ENCODE measurements at places on chromosomes 5 and 9.
A peak's percentile ranks its signal among the peaks of the same experiment; 100 is the strongest.

DNA sequence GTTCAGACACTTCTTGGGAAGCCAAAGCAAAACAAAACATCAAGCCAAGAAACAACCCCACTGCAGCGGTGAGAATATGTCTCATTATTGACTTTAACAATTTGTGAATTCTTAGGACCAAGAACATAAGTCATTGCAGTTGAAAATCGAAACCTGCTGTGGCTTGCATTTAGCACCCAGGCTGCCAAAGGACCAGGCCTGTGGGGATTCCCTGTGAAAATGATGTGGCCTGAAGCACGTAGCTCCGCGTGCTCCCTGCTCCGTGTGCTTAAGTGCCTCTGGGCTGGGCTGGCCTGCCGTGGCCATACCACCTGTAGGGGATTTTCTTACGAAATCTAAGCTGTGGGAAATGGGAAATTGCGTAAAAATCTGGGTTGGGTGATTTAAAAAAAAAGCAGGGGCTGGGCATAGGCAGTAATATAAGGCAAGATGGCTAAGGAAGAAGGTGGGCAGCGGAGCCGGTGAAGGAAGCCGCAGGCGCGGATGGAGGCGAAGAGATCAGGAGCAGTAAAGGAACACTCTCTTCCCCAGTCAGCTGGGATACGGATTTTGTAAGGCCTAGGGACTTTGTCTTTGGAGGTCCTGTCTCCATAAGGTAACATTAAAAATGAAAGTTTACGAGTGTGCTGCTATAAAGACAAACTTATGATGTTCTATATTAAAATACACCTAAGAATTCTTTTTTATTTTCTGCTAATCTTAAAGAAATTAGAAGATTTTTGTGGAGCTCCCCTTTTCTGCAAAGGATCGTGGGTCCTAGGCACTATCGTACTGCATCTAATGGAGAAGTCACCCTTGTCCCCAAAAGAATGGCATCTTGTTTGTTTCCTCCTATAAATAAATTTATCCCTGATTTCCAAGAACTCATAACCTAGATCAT is 189.6 kb upstream of the SEMA6A start:
- no peak for DNase-seq

GRCh38 chr5:157860898-157861890 is 2.2 kb upstream of the CLINT1 start:
- DNase-seq: peak; percentile 46

- DNase-seq: no peak
These were observed 10.9 kb downstream of the RALGDS start for GRCh38 chr9:133109931-133110650.

DNA sequence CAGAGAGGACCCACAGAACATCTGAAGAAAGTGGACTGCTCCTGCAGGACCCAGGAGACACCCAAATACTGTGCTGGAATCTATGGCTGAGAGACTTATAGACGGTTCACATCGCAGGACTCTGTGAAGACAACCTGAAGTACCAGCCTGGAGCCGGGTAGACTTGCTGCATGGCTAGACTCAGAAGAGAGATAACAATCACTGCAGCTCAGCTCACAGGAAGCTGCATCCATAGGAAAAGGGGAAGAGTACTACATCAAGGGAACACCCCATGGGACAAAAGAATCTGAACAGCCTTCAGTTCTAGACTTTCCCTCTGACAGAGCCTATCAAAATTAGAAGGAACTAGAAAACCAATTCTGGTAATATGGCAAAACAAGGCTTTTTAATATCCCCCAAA is 26.5 kb upstream of the TRIM36 start:
- DNase-seq: no peak

- no peak for DNase-seq
These were observed 30.2 kb upstream of the ITGA1 start for GRCh38 chr5:52757527-52757926.

- DNase-seq: no peak
These were observed 808 bp downstream of the SPOCK1 start for GRCh38 chr5:137498301-137498735.

GRCh38 chr5:74334062-74334761 is 306.3 kb downstream of the ENC1 start:
- DNase-seq: no peak

DNA sequence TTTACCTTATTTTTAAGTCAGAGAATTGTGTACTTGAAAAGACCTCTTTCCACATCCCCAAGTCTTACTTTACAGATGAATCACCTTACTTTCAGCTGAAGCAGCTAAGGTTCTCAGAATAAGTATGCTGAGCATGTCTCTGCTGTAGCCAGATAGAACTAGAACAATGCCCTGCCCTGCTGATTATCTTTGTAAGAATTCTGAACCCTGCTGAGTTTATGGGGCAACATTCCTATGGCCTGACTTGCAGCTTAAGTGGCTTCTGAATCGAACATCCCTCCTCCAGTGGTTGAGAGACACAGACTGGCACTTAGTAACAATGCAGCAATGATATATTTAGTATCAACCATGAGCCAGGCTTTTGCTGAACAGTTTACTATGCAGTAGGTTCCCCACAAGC is 592.0 kb upstream of the WWC1 start:
- no peak for DNase-seq

DNA sequence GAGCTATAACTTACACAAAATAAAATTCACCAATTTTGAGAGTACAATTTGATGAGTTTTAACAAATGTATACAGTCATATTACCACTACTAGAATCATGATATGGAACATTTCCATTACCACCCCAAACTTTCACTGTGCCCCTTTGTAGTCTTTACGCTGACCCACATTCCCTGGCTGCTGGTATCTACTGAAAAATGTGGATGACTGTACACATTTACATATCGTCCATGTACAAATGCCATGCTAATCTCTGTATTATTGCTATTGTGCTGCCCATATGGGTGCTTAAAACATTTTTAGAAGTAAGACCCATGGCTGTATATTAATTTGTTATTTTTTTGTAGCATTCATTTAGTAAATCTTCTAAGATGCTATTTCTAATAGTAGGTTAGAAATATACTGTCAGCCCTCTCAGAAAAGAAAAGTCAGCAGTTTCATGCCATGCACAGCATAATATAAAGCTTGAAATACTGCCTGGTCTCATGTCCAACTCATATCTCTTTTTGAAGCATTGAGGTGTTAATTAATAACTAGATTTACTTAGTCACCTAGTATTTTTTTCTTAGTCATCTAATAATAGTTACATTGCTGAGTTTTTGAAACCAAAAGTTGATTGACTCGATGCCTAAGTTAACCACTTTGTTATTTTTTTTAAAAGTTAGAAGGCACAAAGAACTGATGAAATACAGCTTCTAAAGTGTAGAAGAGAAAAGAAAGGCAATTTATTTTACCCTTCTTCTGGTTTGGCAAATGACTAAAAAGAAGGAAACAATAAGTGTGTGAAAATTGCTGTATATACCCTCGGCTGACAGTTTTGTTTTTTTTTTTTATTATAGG is 188.3 kb upstream of the MEF2C start:
- DNase-seq: no peak

- DNase-seq: no peak
These were observed 102.3 kb upstream of the GRIN3A start for GRCh38 chr9:101840694-101841188.

DNA sequence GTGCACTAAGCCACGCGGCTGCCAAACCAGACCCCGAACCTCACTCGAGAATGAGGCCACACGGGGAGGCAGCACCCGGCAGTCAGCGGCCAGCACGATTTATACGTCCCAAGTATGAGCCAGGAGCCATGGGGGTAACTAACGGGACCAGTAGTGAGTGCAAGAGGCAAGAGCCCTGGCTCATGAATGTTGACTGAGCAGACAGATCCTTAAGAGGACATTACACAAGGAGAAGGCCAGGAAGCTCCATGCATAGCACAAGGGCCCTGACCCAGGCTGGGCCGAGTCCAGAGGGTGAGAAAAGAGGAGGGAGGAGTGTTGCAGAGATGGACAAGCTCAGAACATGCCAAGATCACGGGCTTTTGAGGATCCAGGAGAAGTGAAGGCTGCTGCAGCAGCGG is 58.6 kb upstream of the PHYKPL start:
- no peak for DNase-seq

GRCh38 chr5:74641735-74642542 is 1.4 kb upstream of the ENC1 start:
- peak; percentile 27 for DNase-seq

- DNase-seq: no peak
These were observed 47.2 kb downstream of the AOPEP start for GRCh38 chr9:94773655-94774054.

DNA sequence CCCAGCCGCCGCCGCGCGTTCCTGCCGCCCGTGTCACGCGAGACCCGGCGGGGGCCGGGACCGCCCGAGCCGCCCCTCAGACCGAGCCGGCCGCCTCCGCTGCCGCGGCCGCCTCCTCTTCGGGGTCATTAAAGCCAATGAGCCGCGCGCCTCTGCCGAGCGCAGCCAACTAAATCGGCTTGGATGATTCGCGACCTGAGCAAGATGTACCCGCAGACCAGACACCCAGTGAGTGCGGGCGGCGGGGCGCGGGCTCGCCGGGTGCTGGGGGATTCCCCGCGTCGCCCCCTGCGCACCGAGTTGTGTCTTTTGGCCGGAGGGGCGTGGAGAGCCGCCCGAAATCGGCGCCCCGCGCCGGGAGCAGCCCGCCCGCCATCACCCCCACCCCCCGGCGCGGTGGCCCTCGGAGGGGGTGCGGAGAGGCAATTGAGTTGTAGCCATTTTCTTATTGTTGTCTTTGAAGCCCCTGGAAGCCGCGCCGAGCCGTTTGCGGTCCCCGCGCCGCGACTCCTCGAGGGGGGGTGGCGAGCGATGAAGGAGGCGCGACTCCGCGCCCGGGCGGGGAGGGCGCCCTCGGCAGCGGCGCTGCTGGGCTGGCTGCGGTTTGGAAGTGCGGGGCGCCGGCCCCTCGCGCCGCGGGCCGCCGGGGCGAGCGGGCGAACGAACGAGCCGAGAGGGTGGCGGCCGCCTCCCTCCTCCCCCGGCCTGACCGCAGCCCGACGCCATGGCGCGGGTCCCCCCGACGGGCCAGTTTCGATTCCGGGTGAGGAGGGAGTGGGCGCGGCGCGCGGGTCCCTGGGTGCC is 1.0 kb downstream of the TLE4 start:
- peak; percentile 62 for DNase-seq

- DNase-seq: peak; percentile 45
These were observed 133.1 kb downstream of the DOCK8 start for GRCh38 chr9:347667-348292.

DNA sequence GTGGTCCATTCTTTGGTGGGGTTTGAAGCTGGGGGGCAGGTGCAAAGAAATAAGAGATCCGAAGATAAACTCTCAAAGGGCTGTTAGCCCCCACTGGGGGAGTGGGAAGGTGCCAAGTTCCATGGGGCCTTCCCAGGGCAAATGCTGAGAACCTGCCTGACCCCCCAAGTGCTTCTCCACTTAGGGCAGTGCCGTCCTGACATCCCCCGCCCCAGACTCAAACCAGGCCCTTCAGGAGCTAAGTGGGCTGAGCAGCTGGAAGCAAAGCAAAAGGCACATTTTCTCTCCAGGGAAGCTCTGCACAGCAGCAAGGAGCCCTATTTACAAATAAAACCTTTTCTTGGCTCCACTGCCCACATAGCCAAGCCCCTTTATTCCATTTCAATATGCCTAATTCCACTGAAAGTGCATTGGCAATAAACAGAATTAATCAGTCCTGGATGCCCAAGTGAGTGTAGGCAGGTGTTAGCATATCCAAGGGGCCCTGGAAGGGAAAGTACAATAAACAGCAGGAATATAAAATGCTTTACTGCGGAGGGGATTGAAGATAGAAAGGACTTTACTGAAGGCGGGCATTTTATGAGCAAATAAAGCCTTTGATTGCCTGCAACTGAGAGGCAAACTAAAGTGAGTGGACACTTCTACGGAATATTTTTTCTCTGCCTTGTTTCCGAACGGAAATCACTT is 44.6 kb downstream of the WHRN start:
- no peak for DNase-seq

DNA sequence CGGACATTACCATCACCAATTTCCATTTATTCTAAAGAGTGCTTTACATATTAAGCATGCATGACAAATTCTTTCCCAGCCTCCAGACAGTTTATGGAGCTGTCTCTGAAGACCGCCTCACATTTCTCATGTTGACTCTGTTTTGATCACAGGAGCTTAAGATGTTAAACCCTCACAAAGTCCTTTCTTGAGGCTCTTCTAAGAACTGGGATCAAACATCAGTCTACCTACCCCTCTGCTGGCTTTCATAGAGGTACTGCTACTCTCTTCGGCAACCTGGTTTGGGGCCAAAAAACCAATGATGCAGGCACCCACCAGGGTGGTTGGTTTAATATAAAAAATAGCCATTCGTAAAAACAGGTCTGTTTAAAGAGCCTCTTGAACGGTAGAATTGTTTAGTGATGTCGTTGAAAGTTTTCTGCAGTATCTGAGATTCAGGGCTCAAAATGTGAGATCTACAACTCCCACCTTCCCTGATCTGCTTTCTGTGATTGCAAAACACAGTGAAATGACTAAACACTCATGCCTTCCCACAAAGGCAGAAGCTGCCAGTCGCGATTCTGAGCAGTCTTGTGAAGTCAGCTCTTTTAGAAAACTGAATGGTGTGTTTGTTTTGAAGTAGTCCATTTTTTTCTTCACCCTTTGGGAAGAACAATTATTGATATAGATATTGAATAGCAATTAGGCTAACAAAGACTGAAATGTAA is 3.5 kb downstream of the RXFP3 start:
- DNase-seq: no peak

DNA sequence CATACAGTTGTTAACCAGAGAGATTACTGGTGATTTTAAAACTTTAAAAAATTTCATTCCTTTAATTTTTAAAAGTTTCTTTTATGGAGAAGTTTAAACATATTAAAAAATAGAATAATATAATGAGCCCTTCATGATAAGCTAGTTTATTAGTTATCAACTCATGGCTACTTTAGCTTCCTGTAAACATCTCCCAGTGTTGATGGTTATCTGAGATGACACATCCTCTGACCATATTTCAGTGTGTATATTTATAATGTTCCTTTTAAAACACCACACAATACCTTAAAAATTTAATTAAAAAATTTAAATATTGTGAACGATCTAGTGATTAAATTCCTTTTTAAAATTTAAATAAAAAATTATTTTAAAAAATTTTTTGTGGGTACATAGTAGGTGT is 74.1 kb downstream of the IPO11 start:
- DNase-seq: no peak

DNA sequence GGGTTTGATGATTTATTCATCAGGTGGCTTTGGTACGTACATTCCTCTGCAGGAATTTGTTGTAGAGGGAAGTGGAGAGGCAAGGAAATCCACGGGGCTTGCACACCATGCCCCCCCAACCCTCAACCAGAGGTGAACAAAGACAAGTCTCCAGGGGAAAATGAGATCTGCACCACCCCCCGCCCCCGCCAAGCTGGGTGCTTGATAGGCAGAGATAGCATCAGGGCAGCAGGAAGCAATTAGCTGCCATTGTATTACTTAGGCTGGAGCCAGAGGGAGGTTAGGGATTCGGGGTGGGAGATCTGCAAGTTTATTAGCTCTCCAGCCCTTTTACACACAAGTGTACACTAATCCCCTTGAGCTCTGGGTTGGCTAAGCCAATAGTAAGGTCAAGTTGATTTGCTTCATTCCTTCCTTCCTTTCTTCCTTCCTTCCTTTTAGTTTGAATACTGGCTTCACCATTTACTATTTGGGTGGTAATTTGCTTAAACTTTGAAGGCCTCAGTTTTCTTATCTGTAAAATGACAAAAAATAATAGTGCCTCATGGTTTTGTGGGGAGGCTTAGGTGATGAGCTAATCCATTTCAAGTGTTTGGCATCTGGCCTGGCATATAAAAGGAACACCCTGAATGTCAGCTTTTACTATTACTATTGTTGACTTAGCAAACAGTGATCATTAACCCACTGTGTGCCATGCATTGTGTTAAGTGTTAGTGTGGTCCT is 34.1 kb downstream of the SPRY4 start:
- no peak for DNase-seq
